ENCODE measurements at places on chromosomes 3 and 15.

DNA sequence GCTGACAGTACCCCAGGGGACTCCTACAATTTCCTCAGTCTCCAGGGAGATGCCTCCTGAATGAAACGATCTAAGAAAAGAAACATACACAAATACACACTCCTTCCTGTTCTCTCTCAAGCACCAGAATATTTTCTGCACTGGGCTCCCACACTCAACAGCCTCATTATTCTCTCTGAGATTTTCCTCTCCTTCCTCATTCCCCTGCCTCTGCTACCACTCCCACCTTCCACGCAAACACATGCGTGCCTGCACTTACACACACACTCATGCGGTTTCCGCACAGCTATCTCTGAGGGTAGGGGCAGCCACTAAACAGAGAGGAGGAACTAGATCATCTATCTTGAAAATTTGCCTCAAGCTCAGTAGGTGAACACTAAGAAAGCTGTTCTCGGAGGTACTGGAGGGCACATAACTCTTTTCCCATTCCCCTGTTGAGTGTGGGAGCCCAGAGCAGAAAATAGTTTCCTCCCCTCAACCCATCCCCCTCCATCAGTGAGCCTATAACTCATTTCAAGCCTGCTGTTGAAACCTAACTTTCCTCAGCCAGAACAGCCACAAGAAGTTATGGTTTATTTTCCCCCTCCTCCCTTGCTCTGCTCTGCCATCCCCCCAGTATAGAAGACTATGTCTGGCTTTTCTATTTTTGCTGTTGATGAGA, 30.5 kb upstream of the TIPARP start:
- peak; percentile 68 for DNase-seq

- peak; percentile 70 for DNase-seq
Measured at GRCh38 chr3:62318752-62319569, 54.4 kb downstream of the FEZF2 start.

- no peak for DNase-seq
Measured at GRCh38 chr3:52345521-52346109, 29.5 kb downstream of the DNAH1 start.

DNA sequence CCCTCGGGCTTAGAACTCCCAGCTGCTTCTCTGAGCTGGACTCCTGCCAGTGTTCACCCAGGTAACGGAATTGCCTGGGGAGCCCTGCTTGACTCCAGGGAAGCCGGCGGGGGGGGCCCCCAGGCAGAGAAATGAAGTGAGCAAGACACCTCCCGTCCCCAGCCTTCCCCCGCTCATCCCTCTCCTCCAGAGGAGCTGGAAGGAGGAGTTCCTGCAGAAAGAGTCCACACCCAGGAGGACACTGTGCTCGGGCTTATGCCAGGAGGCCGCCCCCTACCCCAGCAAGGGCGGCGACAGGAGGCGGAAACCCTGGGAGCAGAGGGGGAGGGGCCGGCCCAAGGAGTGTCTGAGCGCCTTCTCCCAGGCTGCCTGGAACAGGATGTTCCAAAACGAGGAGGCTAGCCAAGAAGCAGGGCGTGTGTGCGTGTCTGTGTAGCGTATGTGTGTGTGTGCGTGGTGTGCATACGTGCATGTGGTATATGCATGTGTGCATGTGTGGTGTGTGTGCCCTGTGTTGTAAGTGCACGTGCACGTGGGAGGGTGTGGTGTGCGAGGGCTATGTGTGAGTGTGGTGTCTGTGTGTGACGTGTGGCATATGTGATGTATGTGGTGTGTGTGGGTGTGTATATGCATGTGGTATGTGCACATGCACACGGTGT, 511.3 kb downstream of the SHQ1 start:
- no peak for DNase-seq

- DNase-seq: no peak
Measured at GRCh38 chr3:187014417-187014864, 84.1 kb downstream of the ST6GAL1 start.

- no peak for DNase-seq
Measured at GRCh38 chr3:47011371-47011770, 31.9 kb downstream of the NBEAL2 start.

- DNase-seq: no peak
Measured at GRCh38 chr3:123767009-123767372, 117.1 kb downstream of the MYLK start.

- no peak for DNase-seq
Measured at GRCh38 chr3:35680866-35681650, 41.7 kb downstream of the ARPP21 start.

DNA sequence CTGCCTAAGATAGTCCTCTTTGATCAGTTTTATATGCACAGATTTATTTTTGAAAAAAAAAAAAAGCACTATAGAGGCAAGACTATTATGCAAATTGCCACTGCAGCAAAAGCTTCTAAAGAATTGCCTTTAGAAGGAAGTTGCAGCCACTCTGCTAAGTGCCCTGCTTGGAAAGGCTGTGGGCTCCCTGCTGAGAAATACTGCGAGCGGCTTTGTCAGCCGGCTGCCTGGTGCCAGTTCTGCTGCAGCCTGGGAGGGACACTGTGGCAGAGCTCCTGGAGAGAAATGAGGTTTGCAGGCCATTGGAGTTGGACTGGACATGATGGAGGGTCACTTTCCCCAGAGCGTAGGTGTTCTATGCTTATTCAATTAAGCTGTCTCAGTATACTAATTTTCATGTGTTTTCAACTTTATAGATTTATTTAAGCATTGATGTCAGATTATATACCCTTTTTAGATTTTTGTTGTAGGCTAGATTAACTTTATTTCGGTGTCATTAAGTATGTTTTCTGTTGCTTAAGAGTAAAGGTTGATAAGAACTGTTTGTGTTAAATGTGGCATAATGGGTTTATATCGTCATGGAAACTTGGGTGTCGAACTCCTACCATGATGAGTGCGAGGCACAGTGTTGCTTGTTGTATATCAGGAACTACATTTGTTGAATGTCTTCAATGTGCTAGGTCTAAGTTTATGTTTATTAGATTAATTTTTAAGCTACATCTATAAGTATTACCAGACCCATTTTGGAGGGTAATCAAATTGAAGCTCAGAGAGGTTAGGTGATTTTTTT, 6.6 kb downstream of the MAP2K5 start:
- no peak for DNase-seq

GRCh38 chr3:12964711-12965612, 108.3 kb downstream of the IQSEC1 start:
- DNase-seq: no peak

- no peak for DNase-seq
Measured at GRCh38 chr15:43792761-43793476, 799 bp downstream of the SERF2 start.

- no peak for DNase-seq
Measured at GRCh38 chr3:194675680-194676079, 3.7 kb upstream of the LSG1 start.

DNA sequence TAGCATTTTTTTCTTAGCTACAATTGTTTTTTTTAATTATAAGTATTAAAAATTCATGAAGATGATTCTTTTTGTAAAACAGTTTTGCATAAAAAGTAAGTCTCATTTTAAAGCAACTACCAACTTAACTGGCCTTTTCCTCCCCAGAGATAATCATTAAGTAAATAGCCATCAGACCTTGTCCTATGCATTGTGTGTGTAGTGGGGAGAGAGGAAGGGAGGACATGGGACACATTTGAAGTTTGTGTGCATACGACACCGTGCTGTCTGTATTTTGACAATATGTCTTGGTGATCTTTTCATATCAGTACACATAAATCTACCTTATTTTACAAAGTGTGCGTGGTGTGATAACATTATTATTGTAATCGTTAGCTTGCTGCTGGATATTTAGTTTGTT, 8.1 kb downstream of the SNRPN start:
- DNase-seq: no peak

DNA sequence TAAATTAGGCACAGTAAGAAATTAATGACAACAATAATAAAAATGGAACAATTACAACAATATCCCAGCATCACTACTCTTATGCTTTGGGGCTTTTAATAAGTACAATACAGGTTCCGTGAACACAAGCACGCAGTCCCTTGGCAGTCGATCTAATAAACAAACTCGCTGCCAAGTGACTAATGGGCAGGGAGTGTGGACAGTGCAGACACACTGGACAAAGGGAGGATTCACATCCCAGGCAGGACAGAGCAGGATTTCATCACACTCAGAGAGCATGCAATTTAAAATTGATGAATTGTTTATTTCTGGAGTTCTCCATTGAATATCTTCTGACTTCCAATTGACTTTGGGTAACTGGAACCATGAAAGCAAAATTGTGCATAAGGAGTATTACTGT, 524.1 kb upstream of the CFAP20DC start:
- DNase-seq: no peak

DNA sequence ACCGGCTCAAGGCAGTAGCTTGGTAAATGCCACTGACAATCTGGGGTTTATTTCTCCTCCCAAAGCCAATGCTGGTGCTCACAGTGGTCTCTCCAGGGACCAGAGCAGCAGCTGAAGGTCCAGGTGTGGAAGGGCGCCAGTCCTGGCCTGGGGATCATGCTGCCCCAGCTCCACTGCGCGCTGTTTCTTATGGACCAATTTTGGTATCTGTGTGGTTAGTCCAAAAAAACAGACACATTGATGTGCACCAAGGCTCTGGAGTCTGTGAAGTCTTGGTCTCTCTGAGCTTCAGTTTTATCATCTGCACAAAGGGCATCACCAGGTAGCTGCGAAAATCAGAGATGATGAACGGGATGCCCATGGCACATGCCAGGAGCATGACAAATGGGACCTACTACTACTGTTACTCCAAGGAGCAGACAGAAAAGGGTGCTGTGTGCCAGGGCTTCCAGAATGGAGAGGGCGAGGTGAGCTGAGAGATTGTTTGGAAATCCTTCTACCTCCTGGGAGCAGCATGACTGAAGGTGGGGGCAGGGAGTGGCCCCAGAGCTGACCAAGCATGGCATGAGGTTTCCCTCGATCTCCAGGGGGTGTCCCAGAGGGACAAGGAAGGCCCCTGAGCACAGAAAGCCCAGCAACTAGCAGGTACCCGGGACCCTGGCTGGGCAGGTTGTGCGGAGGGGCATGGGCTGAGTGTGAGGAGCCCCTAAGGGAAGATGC, 134.3 kb upstream of the PRR20G start:
- no peak for DNase-seq

DNA sequence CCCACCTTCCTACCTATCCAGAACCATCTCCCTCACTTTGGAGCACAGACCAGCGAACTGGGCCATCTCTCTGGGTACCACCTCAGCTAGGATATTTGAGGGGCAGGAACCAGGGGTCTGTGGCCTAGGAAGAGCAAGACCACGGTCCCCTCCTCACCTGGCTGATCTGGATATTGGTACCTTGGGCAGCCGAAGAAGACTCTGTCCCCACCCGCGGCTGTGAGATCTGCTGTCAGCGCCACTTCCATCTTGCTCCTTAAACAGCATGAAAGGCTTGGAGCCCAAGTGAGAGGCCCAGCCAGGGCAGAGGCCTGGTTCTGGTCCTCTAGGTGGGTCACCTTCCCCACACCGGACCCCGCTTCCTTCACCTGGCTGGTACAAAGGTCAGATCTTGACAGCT, 26.6 kb downstream of the SEC61A1 start:
- no peak for DNase-seq

DNA sequence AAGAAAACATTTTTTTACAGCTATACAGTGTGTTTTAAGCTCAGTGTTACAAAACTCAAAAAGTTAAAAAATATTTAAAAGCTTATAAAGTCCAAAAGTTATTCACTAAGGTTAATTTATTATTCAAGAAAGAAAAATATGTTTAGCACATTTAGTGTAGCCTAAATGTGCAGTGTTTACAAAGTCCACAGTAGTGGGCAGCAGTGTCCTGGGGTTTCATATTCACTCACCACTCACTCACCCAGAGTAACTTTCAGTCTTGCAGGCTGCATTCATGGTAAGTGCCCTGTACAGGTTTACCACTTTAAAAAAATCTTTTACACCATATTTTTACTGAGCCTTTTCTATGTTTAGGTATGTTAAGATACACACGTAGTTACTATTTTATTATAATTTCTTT, 300.2 kb upstream of the TRIM42 start:
- DNase-seq: no peak

GRCh38 chr15:93865586-93865985, 365.8 kb upstream of the MCTP2 start:
- no peak for DNase-seq

DNA sequence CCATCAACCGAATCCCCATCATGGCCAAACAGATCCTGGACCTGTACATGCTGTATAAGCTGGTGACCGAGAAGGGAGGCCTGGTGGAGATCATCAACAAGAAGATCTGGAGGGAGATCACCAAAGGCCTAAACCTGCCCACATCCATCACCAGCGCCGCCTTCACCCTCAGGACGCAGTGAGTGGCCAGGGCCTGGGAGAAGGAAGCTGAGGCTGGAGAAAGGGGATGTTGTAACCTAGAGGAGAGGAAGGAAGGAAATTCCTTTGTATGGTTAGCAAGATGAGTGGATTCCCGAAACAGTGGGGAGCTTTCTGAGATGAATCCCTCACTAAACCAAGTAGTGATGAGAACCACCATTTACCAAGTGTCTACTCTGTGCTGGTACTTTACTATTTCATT, 25.8 kb upstream of the CLK3 start:
- DNase-seq: no peak

- no peak for DNase-seq
Measured at GRCh38 chr3:122343654-122344053, 18.6 kb downstream of the CSTA start.

DNA sequence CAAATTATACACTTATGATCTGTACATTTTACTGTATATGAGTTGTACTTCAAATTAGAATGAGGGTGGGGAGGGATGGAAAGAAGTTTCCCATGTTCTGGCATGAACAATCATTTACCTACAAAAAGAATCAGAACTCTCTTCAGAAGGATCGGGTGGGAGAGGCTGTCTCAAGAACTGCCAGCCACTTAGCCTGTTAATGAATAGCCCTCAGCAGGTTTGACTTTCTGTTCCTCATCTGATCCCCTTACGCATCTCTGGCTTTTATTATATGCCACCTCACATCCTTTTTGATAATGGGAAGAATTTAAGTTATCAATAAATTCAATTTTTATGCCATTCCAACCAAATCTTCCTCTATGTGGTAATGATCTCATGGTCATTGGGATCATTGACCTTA, 168.3 kb upstream of the TGFBR2 start:
- DNase-seq: peak; percentile 53

GRCh38 chr3:52245322-52246263, at the start of gene PPM1M:
Gene PPM1M (plus strand): TSS chr3:52245759. CDS start chr3:52245825, 66 bp downstream.
- peak; percentile 71 for DNase-seq

DNA sequence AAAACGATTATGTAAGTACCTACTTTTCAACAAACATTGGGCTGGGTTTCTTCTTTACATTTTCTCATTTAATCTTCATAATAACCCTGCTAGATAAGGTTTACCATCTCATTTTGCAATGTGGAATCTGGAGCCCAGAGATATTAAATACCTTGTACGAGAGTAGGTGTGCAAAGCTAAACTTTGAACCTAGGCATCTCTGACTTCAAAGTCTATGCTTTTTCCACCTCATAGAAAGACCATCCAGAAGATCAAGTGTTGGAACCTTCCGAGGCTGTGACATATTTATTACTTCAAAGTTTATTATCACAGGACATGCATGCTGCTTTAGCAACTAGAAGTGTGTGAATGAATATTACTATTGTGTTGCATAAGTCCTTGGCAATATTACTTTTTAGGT, 497.2 kb upstream of the TPRG1 start:
- DNase-seq: no peak

- peak; percentile 79 for DNase-seq
Measured at GRCh38 chr15:45634432-45635190, at the start of gene SQOR. Gene SQOR (plus strand): TSS chr15:45635029. CDS start chr15:45658924, 23,895 bp downstream.

Data from B cell (primary cell).